Testis (tissue), 5 donors: ENCODE measurements at places on chromosomes 12 and 14. TPM values are rescaled to one million over a fixed set of nuclear protein-coding genes. Genes with fewer than 3 reads are reported as not detected.

GRCh38 chr12:92506891-92507290 is 195.9 kb upstream of the PLEKHG7 start:
- no peak for DNase-seq

Gene KRT85
- total RNA-seq, result 0.71 TPM

DNA sequence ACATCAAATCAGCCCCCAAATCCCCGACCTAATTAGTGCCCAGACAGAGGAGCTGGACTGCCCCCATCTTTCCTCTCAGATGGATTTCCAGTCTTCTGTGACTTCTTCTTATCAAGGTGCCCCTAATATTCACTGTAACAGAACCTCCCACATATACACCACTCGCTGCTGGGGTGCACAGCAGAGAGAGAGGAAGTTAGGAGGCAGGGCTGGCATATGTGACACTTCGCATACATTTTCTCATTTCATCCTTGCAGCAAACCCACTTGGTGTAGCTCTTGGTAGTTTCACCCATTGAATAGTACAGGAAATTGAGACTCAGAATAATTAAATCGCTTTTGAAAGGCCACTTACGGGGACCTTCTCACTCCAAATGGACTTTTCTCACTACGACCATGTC is 56.5 kb upstream of the CCND2 start:
- no peak for DNase-seq

Gene GLIPR1L1
- 1.9 TPM for total RNA-seq

DNA sequence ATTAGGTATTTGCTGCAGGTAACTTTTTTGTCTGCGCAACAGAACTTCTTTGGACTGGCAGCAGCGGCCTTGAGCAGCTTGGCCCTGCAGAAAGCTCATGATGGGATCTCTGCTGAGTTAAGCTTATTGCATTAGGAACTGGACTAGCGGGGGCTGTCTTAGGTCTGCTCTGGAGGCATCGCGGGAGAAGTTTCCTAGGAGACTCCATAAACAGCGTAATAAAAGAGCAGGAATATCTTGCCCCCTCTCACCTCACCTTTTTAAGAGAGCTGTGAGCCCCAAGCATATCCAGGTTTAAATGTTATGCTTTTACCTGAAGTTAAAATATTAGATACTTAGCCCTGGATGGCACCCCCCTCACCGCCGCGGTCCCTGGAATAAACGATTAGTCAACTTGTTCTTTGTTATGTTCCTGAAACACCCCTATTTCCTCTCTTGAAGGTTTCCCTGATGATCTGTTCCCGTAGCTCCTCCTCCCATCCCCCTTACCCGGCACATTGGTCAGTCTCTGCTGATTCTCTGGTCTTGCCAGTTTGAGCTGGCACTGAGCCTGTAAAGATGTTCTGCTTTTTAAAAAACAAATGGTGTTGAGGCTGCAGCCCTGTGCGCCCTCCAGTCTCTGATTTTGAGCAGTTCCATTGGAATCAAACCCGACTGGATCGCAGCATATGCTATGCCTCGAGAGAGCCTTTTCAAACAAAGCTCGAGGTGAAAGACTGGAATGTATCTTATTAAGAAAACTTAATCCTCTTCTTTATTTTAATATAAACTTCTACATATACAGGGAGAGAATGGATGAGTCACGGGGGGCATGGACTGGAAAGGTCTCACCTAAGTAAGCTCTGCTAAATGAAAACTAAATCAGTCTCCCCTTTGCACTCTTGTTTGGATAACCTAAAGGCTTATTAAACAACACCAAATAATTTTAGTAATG is 1.9 kb downstream of the MLXIP start:
- peak; percentile 77 for DNase-seq

DNA sequence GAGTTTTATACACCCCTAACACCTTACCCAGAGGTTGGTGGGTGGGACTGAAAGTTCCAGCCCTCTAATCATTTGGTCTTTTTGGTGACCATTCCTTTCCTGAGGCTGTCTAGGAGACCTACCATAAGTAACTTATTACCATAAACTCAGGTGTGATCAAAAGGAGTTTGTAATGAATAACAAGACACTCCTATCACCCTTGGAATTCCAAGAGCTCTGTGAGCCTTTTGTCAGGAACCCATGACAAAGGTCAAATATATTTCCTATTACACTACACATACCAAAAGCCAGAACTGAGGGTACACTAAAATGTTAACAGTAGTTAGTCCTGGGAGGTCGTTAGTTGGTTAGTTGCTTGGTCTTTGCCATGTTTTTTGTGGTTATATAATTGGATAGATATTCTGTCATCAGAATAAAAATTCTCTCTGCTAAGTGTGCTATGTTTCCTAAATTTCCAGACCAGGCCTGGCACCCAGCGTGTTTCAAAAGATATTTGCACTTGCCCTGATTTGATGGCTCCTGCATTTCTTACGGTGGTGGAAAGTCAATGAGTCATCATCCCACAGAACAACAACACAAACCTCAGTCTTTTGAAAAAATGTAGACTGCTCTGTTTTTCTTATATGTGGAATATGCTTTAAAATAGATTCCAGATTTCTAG is 27.0 kb upstream of the AKAP5 start:
- DNase-seq, result no peak

DNA sequence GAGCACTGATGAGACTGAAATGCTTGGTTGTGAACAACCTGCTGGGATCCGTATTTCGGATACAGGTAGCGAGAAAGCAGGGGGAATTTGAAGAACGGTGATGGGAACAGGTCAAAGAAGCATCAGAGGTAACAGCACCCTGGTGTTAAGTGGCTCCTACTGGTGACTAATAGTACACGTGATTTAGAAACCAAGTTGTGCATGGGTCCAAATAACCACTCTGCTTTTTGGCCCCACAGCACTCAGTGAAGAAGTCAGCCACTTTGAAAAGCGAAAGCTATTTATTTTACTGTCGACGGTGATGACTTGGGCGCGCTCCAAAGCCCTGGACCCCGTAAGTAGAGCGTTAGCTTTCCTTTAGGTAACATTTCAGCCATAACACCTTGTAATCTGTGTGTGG is 16.7 kb downstream of the AK7 start:
- DNase-seq, result no peak

- DNase-seq, result no peak
These were observed 2.1 kb upstream of the PRR4 start for GRCh38 chr12:10851243-10851858.

DNA sequence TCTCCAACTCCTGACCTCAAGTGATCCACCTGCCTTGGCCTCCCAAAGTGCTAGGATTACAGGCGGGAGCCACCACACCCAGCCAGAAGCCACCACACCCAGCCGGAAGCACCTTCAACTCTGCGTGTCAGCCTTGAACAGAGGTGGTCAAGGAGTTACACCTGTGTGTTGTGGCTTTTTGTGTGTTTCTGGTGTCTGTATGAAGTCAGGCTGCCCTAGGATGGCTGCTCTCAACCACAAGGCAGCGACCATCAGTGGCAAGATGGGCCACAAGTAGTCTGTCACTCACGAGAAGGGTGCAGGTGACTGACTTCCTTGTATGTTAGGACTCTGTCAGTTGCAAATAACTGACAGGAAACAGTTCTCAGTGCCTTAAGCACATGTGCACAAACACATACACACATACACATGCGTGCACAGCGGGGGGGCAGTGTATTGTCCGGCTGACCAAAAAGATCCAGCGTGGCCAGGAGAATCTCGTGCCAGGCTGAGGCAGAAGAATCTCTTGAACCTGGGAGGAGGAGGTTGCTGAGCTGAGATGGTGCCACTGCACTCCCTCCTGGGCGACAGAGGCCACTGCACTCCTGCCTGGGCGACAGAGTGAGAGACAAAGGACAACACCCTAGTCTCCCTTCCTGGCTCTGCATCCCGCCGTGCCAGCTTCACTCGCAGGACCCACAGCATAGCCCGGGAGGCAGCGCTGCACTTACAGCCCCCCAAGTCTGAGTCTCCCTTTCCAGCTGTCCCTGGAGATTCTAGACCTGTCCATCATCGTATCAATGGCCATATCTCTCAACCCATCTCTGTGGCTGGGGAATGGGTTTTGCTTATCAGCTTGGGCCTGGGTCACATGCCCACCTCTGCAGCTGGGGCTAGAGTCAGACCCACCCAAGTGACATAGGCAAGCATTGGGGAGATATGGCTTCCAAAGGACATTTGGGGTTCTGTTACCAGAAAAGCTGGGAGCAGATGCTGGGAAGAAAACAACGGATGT is 13.7 kb downstream of the P2RX4 start:
- peak; percentile 48 for DNase-seq

GRCh38 chr12:47991106-47992061 is 12.9 kb downstream of the COL2A1 start:
- no peak for DNase-seq

Gene CPNE6
- 0.71 TPM for total RNA-seq

- DNase-seq, result no peak
These were observed 49.1 kb downstream of the CCER1 start for GRCh38 chr12:90905691-90906370.

Gene TMEM229B
- 59.6 TPM for total RNA-seq

DNA sequence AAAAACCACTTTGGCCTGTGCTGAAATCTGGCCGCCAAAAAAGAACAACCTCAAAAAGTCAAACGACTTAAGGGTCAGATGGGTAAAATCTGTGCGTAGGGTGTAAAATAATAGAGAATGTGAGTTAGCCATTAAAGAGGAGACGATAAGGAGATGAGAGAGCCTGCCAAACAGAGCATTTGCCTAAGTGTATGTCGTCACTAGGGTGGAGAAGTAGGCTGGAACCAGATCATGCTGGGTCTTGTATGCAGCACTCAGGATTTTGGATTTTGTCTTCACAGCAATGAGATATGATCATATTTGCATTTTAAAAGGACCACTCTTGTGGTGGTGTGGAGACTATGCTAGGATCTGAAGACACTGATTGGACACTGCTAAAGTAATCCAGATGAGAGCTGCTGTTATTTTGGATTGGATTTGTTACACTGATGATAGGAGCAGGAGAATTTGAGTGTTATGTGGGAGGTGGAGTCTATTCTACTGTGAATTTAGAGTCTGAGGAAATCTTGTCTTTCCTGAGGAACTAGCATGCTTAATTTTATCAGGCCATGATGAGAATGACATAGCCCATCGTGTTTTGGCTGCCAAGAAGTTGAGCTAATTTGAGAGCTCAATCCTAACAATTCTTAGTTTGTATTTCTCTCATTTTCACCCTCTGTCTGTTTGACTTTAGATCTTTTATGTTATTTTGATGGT is 24.8 kb upstream of the DBX2 start:
- DNase-seq, result no peak

Gene ST8SIA1
- total RNA-seq, result 12.0 TPM

DNA sequence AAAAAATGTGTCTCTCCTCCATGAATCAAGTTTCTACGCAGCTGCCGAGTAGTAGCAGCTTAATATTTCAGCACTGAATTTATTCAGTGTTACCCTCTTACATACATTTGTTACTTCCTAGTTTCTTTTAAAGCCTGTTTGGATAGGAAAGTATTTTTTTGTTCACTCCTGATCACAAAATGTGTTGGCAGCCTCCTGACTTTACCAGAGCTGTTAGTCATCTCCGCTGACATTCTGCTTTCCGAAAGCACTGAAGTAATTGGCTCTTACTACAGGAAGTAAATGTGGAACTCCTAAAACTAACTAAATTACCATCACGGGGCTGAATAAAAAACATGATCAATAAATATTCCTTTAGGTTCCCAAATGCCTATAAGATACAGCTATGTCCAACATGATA is 225.5 kb downstream of the EPS8 start:
- DNase-seq, result no peak

Gene ADCY4
- total RNA-seq, result 23.1 TPM

Gene TWF1
- total RNA-seq, result 35.7 TPM

DNA sequence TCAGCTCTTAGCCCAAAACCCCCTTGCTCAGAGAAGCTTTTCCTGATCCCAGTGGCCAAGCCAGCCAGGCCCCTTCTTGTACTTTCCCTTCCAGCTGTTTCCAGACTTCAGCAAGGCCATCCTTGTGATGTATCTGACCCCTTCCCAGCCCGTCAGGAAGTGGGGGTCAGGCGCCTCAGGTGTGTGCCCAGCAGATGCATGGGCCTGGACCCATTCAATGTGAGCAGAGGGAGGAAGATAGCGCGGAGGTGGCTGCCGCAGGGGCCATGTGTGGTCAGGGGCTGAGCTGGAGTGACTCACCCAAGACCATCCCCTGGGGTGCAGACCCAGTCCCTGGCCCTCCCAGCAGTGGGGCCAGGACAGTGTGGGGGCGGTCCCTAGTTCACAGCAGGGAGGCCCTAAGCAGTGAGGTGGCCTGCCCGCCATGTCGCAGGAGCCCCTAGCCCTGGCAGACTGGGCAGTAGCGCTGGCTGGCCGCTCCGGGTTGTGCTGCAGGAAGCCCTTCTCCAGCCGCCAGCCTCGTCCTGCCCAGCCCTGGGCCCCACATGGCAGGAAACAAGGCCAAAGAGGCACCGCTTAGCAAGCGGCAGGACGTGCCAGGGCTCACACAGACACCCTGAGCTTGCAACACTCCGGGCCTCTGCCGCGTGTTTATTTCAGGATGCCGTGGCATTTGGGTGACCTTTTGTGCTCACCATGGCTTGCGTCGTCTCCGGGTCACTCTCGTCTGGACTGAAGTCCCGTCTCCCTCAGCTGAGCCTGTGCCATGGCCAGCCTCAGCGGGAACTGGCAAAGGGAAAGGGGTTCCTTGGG is 12.0 kb downstream of the ADSS1 start:
- DNase-seq, result peak; percentile 81

DNA sequence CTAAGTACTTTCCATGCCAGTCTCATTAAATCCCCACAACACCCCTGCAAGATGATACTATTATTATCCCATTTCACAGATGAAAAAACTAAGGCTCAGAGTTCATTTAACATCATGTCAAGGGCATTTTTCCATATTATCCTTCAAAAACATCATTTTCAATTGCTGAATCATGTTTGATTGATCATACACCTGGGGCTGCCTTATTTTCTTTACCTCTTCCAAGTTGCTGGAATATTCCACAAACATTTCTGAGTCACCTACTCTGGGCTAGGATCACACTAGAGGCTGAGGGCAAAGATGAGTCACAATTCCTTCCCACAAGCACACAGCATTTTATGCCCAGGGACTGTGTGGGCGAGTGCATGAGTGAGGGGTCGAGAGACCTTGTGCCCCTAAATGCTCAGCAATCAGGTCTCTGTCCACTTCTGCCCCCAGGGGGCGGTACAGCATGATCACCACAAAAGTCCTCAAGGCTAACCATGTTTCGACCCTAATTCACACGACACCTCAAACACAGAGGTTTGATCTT is 14.1 kb upstream of the TMEM119 start:
- no peak for DNase-seq

Gene TTC6
- 11.2 TPM for total RNA-seq

Gene TMEM52B
- 1.2 TPM for total RNA-seq

Gene CALM1
- total RNA-seq, result 526 TPM

Gene BMP4
- 3.5 TPM for total RNA-seq

Gene FAM181A
- total RNA-seq, result 12.7 TPM

DNA sequence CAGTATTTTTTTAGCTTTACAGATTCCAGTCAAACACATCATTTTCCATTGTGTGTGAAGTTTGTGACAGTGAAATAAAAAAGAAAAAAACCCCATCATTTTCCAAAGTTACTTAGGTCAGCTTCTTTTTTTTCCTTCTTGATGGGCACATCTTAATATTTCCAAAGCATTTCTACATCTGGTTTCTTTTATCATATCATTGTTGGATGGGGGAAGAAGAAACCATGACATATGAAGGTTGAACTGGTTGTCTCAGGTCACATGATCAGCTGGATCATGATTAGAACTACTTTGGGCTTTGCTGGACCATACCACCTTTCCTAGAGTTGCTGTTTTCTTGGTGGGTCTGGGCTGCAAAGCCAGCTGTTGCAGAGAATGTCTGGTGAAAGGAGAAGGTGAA is 59.8 kb downstream of the FOS start:
- no peak for DNase-seq

Gene C12orf50
- total RNA-seq, result 64.6 TPM

Gene DDHD1
- 72.7 TPM for total RNA-seq

Gene POTEM
- total RNA-seq, result 67.0 TPM
